SJCRH30 (cell line): ENCODE measurements at places on chromosomes 6 and 20.

DNA sequence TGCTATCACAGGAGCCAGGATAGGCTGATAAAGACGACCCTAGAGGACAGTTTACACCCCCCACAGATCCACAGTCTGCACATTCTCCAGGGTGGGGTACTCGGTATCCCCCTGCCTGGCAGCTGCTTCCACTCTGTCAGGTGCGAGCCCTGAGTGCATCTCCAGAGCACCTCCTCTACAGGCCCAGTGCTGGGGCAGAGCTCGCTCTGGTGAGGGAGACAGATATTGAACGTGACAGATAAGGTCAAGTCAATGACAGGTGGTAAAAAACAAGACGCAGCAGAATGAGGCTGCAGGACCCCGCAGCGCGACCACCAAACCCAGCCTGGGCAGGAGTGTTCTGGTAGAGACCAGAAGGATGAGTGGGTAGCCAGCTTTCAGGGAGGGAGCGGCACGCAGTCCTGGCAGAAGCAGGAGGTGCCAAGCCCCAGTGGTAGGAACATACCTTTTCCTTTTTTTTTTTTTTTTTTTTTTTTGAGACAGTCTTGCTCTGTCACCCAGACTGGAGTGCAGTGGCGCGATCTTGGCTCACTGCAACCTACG lies 12.4 kb upstream of the MYL9 start:
- no peak for DNase-seq

DNA sequence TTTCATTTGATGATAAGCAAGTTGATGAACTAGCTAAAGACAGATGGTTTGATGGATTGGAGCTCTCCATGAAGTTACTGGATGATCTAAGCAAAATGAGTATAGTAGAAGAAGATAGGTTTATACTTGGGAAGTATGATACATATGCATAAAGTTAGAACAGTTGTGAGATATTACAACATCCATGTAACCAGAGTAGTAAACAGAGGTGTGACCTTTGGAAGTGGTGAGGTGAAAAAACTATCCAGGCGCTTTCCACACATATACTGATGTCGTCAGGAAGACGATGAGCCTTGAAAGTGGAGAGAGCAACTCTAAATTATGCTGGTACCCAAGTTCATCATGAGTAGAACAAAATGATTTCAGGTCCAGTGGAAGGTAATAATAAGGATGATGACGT lies 271.0 kb downstream of the PTPRK start:
- DNase-seq = no peak

DNA sequence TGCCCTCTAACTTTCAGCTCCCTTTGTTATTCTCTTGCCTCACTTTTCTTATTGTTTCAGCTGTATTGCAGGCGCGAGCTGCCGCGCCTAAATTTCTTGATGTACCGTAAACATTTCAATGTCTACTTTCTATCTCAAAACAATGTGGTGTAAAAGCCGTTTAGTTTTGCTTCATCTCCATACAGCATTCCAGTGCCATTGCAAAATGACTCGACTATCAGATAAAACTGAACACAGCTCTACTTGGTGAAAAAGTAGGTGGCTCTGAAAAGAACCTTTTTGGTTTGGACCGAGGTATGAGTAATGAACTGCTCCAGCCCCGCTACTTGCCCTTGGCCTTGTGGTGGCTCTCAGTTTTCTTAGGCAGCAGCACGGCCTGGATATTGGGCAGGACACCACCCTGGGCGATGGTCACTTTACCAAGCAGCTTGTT lies 74.6 kb downstream of the OR2B2 start:
- no peak for DNase-seq

- no peak for DNase-seq
These were observed 245.8 kb downstream of the TTLL2 start for GRCh38 chr6:167570460-167571400.

DNA sequence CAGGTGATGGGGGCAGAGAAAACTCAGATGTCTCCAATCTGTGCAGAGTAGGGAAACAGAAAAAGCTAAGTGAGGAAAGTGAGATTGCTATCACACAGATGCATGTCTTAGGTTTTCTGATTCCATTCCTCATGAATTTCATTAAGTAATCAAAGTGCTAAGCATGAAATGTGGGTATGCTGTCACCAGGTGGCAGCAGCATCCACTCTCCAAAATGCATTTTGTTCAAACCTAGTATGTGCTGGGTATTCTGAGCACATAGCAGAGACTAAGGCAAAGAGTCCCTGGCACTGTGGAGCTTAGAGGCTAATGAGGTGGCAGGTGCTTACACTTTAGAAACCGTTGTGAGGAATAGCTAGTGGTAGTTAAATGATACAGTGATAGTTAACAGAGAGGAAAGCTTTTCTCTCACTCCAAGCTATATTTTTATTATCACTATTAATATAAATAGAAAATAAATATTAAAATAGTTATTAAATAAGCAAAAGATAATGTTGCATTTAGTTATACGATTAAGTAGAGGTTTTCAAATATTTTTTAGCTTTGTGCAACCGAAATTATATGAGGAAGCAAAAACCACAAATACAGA lies 179.5 kb downstream of the CDH26 start:
- peak; percentile 68 for DNase-seq

- no peak for DNase-seq
These were observed 21.5 kb downstream of the VNN2 start for GRCh38 chr6:132736239-132736638.

GRCh38 chr6:21664314-21665109 lies 71.0 kb downstream of the SOX4 start:
- no peak for DNase-seq

DNA sequence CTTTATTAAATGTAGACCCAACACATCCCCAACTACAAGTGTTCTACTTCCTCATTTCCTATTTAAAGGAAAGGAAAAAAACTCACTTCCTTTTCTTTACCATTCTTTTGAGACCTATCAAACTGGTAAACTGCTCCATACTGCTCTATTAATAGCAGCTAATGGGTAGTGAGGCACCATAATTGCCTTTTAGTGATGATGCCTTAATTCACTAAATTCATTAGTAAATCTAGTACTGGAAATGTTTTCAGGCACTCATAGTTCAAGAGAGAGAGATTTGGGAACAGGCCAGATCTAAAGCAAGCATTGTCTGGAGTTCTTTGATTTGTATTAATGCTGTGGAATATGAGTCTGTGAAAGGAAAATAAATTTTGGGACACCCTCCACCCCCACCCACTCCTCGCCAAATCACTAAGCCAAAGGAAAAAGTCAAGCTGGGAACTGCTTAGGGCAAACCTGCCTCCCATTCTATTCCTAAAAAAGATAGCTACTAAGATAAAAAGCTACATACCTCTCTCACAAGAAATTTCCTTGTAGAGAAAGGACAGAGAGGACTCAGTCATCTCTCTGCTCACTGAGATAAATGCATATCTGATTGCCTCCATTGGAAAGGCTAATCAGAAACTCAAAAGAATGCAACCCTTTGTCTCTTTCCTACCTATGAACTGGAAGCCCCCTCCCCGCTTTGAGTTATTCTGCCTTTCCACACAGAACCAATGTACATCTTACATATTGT lies 13.6 kb upstream of the IBTK start:
- DNase-seq = no peak

GRCh38 chr6:13409991-13410390 lies 77.4 kb downstream of the GFOD1 start:
- no peak for DNase-seq

DNA sequence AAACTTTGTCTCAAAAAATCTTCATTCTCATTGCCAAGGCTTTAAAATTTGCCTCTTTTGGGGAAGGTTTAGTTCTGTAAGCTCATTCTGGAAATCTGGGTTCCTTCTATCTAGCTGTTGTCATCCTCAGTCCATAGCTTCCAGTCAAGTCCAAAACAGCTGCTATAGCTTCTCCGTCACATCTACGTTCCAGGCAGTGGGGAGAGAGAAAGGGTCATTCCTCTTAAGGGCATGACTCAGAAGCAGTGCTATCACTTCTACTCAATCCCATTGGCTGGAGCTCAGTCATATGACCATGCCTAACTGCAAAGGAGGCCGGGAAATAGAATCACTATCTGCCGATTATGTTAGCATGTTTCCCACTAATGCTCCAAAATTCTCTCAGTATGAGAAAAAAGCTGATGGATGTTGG lies 141.4 kb upstream of the PTPN1 start:
- DNase-seq = peak; percentile 53

DNA sequence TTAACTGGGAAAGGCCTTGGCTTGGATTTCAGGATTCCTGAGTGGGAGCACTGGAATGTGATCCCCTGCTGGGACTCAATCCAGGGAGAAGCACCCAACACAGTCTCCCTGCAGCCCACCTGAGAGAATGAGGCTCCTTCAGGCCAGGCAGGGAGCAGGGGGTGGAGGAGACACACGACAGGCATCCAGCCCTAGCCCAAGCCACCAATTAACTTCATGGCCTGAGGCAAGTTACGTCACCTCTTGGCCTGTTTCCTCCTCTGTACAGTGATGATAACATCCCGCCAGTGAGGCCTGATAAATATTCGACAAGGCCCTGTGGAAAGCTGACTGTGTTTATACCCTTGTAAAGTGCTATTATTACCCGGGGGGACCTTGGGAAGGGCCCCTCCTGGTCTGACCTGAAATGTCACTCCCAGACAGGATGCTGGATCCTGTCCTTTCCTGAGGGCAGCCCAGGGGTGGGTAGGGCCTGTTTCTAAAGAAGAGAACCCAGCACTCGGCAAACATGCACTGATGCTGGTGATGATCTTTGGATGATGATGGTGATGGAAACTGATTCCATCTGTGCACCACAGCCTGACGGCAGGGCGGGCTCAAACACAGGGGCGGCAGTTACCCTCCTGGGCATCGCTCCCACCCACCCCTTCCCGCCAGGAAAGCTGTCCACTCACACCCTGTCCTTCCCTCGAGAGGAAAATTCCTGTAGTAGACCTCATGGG lies 12.4 kb downstream of the FRS3 start:
- peak; percentile 89 for DNase-seq

DNA sequence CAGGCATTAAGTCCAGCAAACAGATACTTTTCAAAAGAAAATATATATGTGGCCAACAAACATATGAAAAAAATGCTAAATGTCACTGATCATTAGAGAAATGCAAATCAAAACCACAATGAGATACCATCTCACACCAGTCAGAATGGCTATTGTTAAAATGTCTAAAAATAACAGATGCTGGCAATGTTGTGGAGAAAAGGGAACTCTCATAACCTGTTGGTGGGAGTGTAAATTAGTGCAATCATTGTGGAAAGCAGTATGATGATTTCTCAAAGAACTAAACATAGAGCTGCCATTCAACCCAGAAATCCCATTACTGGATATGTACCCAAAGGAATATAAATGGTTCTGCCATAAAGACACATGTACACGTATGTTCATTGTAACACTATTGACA lies 20.6 kb downstream of the KCNQ5 start:
- no peak for DNase-seq

DNA sequence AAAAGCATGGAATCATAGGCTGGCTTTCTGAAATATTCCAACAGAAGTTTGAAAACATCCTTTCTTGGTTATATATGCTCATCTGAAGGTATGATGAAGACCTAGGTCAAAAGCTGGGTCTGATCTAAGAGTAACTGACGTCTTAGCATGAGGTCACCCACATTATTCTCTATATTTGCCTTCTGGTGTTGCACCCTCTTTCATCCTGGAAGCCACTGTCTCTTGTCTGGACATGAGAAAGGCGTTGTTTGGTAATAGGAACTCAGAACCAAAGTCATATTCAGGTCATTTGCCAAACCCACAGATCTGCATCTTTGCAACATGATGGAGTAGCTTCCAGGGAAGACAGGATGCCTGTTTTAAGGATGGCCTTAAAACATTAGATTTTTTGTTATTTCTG lies 17.6 kb downstream of the GABRR1 start:
- no peak for DNase-seq

GRCh38 chr20:7984192-7984591 lies 35.4 kb downstream of the TMX4 start:
- no peak for DNase-seq

DNA sequence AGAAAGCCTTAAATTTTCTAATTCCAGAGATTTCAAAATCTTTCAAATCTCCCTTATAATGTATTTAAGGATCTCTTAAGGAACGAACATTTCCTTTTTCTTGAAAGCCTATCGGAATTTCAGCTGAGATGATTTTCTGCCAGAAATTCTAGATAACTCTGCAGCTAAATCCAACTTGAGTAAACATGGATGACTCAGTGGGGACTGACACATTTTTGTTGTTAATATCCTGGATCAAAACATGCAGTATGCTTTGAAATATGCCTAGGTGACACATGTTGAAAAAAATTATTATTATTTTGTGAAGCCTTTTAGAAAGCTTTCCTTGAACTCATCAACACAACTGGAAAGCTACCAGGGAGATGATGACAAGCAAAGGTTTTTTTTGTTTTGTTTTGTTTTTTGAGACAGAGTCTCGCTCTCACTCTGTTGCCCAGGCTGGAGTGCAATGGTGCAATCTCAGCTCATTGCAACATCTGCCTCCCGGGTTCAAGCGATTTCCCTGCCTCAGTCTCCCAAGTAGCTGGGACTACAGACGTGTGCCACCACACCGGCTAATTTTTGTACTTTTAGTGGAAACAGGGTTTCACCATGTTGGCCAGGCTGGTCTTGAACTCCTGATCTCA lies 140.1 kb upstream of the SNX9 start:
- no peak for DNase-seq

- DNase-seq = peak; percentile 36
These were observed 181.2 kb upstream of the CCN2 start for GRCh38 chr6:132132422-132132821.

- DNase-seq = no peak
These were observed 174.0 kb upstream of the MAN1A1 start for GRCh38 chr6:119523556-119523955.

- DNase-seq = no peak
These were observed 347.5 kb downstream of the SAMD5 start for GRCh38 chr6:147855803-147856482.

DNA sequence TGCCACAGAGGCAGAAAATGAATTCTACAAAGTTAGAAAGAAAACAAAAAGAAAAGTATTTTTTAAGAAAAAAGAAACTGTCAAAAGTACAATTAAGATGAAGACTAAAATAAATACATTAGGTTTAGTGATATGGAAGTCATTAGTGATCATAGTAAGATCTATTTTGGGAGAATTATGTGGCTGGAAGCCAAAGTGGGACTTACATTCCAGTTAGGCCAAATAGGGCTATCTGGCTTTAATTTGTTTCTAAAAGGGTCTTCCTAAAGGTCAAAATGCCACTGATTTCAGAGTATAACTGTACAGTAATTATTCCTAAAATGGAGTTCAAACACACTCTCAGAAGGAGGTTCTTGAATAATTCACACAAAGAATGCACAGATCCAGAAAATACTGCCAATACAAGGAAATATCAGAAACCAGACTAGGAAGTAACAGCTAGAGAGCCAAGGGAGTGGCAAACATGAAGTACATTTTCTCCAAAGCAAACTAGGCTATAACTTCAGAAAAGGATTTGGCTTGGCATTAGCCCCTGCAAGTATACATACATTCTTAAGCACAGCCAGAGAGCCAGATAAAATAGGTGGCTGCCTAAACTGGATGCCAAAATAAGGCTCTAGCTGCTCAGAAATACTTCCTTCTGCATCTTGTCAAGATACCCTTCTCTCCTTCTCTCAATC lies 45.3 kb downstream of the PDSS2 start:
- DNase-seq = no peak
